Anterior cingulate cortex (tissue), 58 donors: ENCODE measurements at places on chromosomes 2 and 18.

DNA sequence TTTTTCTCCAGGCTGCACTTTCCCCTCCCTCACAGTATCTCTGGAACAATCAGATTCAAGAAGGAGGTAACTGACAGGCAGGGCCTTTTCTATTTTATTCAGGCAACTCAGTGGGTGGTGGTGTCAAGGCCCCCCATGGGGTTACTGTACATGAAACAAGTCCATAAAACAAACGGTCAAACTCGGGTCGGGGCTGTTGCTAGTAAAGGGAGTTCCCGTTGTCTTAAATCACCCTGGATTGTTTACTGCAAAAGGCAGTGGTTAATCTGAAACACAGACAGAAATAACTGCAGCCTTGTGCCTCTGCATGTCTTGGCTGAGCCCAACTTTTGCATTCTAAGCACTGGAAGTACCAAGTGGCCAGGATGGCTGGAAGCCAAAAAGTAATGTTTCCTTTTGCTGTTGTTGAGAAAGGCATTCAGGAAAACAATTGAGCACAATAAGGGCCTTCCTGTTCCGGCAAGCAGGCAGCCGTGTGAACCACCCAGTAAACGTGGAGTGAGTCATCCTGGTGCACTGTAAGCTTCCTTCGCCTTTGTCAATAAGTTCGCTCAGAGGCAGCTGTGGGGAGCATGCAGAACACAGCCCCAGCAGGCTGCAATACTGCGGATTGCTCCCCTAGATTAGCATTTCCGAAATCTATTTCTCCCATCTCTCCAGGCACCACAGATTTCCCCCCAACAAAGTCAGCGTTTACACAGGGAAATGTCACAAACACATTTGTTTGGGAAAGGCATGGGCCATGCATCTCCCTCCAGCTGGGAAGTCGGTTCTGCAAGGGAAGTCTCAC lies 149.6 kb downstream of the IRS1 start:
- DNase-seq, result peak; percentile 17

DNA sequence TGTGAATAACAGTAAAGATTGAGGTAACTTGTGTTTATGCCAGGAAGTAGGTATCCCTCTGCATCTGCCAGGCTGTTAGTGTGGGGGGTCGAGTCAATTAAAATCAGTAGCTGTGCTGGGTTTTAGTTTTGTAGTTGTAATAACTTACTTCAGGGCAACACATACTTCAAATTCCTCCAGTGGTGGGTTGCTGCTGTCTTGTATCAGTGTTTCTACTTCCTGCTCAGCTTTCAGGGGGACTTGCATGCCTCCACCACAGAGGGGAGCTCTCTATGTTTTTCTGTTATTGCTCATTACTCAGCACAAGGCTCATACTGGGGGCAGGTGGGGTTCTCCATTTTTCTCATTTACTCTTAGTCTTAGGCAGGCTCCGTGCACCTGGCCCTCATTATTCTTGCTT lies 136.8 kb downstream of the CAPN13 start:
- DNase-seq, result no peak

DNA sequence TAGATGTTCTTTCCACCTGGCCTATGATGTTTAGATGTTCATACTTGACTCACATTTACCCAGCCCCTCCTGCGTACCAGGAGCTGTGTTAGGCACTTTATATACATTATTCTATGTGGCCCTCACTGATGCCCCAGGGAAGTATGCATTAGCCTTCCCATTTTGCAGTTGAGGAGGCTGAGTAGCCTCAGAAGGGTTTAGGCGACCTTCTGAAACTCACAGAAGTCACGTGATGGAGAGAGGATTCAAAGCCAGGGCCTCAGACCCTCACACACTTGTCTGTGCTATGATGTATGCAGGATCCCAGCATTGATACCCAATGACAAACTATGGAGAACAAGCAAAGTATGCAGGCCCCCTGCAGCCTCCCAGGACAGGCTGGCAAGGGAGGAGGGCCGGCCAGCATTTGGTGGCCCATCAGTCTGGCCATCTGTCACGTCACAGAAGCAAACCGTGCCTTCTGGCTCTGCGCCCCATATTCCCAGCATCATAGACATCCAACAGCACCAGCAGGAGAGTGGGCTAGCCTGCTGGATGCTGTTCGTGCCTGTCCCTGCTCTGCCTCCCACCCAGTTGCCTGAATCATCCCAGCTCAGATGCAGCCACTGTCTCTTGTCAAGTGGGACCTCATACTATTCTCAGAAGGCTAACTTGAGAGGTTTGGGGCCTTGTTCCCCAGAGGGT lies 33.6 kb downstream of the EHD3 start:
- peak; percentile 39 for DNase-seq

- DNase-seq, result no peak
These were observed 63.1 kb downstream of the LAMA3 start for GRCh38 chr18:23752363-23752762.

GRCh38 chr2:9228781-9229469 lies 22.3 kb downstream of the ASAP2 start:
- no peak for DNase-seq

DNA sequence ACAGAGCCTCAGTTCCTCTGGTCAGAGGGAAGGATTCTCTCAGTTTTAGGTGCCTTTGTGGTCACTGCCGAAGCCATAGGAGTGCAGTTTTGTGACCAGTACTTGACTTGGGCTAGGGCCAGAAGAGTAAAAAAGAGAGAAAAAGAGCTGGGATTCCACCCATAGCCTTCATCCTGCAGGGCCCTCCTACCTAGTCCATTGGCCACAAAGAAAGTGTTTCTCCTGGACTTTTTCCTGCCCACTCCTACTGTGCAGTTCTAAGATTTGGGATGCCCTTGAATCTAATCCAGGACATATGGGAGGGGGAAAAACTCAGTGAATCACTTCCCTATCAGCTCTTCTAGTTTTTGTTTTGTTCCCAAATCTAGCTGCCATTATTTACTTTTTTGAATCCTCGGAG lies 26.0 kb downstream of the FAM117B start:
- DNase-seq, result no peak

- DNase-seq, result no peak
These were observed 719.0 kb upstream of the SLC39A10 start for GRCh38 chr2:194938066-194938465.

- DNase-seq, result no peak
These were observed 316.6 kb upstream of the CHST9 start for GRCh38 chr18:27501671-27502070.

DNA sequence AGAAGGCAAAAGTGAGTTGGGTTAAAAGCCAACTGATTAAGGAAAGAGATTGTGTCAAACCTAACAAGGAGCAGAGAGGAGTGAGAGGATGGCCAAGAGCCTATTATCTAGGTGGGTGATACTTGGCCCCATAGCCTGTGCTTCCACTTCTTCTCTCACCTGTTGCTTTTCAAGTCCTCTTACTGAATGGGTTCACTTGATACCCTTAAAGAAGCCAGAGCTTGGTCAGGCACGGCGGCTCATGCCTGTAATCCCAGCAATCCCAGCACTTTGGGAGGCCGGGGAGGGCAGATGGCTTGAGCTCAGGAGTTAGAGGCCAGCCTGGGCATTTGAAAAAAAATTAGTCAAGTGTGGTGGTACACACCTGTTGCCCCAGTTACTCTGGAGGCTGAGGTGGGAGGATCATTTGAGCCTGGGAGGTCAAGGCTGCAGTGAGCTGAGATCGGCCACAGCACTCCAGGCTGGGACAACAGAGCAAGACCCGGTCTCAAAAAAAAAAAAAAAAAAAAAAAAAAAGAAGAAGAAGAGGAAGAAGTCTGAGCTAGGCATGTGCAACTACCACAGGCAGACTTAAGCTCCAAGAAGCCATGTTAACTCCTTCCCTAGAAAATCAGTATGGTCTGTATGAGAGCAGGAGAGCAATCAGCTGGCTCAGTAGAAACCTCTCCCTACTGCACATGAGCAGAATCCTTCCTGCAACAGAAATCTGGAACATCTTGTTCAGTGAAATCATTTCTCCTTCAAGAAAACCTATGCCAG lies 28.4 kb upstream of the ME2 start:
- DNase-seq, result no peak

GRCh38 chr2:9310377-9310776 lies 103.8 kb downstream of the ASAP2 start:
- DNase-seq, result no peak

DNA sequence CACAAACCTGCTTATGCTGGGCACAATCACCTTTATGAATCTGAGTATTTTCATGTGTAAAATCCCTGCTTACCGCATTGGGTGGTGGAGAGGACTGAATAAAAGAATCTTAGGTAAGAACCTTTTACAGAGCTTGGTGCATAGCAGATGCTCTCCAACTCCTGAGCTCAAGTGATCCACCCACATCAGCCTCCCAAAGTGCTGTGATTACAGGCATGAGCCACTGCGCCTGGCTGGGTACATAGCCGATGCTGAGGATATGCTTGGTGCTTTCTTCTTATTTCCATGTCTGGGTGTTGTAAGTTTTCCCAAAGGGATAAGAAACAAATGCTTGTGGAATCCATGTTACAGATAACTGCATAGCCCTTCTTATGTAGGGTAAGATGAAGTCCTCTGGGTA lies 244.3 kb upstream of the PXDN start:
- peak; percentile 56 for DNase-seq

DNA sequence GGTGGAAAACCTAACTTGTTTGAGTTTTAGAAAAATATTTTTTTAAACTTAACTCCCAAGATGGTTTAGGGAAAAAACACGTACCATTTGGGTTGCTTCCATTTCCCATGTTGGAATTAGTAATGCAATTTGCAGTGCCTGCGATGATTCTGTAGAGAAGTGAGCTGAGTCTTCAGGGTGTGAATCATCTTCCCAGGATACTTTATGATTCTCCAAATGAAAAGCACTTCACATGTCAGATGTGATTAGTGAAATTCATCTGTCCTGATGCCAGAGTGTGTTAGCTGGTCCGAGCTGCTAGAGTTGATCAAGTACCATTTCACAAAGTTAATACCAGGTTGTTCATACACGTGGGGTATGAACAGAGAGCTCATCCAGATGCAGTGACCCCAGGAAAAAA lies 59.1 kb downstream of the ACOXL start:
- no peak for DNase-seq
